ENCODE measurements at places on chromosomes 5 and 9.

GRCh38 chr5:113336975-113337374 lies 97.8 kb downstream of the TSSK1B start:
- DNase-seq: no peak

GRCh38 chr5:123951582-123951977 lies 439.6 kb downstream of the CSNK1G3 start:
- no peak for DNase-seq

GRCh38 chr9:128271112-128271511 lies 4.7 kb downstream of the GOLGA2 start:
- DNase-seq: no peak

GRCh38 chr5:121024416-121025311 lies 560.6 kb downstream of the PRR16 start:
- no peak for DNase-seq

DNA sequence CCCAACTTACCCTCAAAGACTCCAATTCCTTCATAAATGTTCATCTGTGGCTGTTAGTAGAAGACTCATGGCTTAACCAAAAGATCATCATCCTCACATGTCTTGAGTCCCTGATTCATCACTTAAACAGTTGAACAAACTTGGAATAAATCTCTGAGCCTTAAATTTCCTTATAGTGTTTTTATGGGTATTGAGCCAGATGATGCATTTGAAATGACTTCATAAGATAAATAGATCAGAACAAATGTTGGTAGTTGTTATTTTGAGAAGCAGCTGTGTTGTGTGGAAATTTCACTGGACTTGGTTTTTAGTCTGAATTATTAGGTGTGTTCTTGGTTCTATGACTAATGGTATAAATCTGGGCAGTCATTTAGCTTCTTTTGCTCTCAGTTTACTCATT lies 236.2 kb downstream of the NNT start:
- no peak for DNase-seq

GRCh38 chr9:131237931-131238401 lies 38.3 kb downstream of the FAM78A start:
- DNase-seq: peak; percentile 63

DNA sequence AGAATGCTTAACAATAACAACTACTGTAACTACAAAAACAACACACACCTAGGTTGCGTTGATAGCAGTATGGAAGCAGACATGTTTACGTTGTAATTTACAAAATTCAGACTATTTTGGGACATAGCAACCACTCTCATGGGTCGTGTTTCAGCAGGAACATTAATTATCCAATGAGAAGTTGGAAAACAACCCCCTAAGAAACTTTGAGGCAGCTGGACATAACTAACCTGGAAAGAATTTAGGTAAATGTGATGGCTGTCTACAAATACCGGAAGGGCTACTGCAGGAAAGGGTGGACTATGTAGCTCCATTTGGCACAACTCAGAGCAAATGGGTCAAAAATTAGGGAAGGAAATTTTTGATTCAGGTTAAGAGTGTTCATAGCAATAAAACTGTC lies 409.3 kb downstream of the ADGRV1 start:
- DNase-seq: no peak

DNA sequence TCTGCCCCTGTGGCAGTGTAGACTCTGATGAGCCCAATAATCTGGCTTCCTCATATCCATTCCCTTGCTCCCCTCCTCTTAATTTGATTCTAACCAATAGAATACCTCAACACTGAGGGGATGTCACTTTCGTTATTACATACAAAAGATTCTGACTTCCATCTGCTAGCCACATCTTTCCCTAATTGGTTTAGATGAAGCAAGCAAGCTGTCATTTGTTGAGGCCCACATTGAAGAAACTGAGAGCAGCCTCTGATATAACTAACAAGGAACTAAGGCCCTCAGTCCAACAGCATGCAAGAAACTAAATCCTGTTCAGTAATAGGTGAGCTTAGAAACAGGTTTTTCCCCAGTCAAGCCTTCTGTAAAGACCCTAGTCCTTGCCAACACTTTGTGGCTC lies 5.8 kb downstream of the ADAMTS6 start:
- DNase-seq: no peak

DNA sequence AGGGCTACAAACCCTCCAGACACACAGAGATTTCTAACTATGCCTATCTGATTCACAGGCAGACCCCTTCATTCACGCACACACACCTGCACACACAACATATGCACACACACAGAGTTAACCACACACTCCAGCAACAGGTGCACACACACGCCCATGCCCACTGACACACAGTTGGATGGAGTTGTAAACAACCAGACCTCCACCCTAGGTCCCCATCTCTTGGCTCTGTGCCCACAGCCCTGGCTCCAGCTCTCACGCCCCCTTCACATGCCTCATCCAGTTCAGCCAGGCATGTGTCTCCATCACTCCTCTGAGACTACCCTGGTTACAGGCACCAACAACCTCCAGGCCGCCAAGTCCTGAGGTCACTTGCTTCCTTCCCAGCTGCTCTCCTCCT lies 61.1 kb downstream of the PSD2 start:
- no peak for DNase-seq

GRCh38 chr9:135357863-135358551 lies 121.6 kb upstream of the PPP1R26 start:
- no peak for DNase-seq

DNA sequence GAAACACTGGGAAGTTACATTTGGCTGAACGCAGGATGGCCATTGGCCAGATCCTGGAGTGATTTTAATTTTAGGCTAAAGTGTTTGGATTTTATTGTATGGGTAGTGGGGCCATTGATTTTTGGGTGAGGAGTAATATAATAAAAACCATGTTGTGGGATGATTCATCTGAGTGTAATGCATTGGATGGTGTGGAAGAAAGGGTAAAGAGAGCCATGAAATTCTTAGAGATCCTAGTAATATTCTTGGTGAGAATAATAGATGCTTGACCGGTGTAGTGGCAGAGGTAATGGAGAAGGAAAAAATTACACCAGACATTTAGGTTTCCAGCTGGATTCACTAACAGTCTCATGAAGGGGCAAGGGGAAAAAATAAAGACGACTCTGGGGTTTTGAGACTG lies 158.1 kb downstream of the NPR3 start:
- no peak for DNase-seq

DNA sequence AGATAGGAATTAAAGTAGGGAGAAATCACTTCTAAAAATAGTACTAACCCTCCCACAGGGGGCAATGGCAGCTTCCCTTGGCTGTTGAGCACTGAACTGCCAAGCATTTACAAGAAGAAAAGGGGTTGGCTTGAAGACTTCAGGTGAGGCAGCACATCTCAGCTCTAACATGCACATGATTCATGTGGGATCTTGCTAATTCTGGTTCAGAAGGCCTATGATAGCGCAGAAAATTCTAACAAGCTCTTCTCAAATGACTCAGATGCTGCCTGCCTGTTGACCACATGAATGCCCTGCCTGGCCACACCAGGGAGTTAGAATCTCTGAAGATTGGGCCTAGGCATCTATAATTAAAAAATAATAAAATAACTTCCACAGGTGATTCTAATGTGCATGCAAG lies 22.6 kb downstream of the CD180 start:
- no peak for DNase-seq

Data from stimulated activated CD4-positive, alpha-beta T cell treated with anti-CD3 and anti-CD28 coated beads, Interleukin-1b, Interleukin-23, amount 100 ng/mL, for 1 hour (primary cell).